ENCODE measurements at places on chromosomes 3 and 15.
A peak's percentile ranks its signal among the peaks of the same experiment; 100 is the strongest.

DNA sequence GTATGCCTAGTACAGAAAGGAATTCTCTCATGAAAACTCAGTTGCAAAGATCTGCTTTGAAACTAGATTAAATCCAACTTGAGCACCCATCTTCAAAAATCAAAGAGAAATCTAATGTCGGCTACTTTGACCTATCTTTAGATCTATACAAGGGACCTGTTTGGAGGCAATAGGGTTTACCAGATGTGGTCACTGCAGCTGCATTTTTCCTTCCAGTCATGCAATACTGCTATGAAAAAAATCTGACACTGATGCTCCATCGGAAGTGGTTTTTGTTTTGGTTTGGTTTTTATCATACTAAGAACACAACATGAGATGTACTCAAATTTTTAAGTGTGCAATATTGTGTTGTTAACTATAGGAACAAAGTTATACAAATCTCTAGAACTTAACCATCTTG lies 169.5 kb downstream of the BCHE start:
- DNase-seq, result no peak

DNA sequence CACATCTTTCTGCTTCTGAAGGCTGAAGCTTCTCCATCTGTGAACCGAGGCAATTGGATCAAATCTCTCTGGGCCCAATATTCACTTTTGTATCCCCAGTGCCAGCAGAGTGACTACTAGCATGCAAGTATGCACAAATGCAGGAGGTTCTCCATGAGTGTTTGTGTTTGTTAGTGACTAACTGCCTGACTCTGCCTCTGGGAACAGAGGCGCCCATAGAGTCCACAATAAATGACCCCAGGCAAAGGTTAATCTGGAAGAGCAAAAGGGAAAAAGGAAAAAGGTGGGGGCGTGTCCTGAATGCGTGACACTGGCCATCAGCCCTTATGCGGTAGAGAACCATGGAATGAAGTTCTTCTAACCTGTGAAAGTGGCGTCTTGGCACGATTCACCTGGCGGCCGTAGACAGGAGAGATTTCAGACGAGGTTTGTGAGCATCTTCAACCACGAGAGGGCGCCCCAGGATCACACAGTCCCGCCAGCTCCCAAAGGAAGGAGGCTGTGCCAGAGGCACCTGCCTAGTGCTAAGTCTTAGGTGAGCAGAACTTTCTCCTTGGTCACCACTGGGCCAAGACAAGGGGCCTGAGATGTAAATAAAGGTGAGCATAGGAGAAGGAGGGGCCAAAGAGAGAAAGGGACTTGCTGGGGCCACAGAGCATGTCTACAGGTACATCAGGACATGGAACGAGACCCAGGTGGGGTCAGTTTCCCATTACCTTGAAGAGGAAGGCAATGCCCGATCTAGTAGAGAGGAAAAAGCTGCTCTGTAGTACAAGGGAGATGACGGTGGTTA lies 44.2 kb downstream of the RBPMS2 start:
- DNase-seq, result peak; percentile 80

DNA sequence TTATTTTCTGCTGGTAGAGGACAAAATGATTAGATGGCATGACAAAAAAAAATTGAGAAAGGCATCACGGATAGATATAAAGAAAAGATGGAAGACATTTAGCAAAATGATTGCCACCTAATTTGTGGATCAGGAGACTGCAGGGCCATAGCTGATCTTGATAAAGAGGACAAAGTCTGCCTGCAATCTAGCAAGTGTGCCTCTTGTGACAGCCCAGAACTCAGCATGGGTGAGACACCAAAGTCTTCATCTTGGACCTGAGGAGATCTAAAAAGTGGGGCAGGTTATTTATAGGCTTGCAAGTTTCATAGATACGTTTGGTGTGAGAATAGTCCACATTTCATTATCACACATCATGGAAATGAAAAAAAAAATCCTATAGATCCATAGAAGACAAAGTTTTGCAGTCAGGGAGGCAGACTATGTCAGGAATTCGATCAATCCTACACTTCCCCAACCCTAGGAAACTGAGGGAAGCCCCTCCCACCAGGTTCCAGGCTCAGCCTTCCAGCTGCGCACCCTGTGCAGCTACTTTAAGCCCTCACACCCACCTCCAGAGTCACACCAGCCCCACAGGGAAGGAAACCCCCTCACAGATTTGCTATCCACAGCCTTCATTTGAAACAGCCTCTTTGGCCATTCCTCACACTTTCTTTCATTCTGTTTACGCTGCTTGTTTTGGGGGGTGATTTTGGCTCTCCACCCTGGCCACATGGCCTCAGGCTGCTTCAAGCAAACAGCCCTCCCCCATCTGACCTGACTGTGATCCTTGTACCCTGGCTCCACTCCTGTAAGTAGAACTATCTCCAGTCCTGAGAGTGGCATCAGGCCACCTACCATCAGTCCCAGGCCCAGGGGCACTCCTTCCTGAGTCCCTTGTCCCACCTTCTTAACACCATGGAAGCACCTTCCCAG lies 28.1 kb upstream of the KLHL6 start:
- no peak for DNase-seq

- DNase-seq, result no peak
These were observed 220.0 kb downstream of the CADPS start for GRCh38 chr3:62655056-62655690.

DNA sequence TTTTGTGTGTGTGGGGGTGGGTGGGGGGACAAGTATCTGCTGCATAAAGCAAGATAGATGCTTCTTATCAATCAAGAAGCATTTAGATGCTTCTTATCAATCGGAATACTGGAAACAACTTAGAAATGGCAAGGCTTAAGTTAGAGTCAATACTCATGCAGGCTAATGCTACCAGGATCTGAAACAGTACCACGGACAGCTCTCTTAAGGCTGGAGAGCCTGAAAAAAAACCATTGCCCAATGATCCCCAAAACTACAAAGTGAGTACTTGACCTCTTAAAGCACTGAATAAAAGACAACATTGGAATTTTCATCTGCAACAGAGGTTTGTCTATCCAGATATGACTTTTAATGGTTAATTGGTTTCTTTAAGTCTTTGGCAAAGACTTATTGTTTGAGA lies 262.3 kb downstream of the GAP43 start:
- DNase-seq, result no peak

- no peak for DNase-seq
These were observed 28.7 kb upstream of the HCN4 start for GRCh38 chr15:73397461-73397860.

GRCh38 chr3:119300991-119301391 lies 6.8 kb downstream of the ARHGAP31 start:
- DNase-seq, result no peak

GRCh38 chr15:42843699-42844098 lies 76.9 kb downstream of the TTBK2 start:
- DNase-seq, result no peak

GRCh38 chr15:31499953-31500765 lies 173.5 kb downstream of the KLF13 start:
- no peak for DNase-seq

DNA sequence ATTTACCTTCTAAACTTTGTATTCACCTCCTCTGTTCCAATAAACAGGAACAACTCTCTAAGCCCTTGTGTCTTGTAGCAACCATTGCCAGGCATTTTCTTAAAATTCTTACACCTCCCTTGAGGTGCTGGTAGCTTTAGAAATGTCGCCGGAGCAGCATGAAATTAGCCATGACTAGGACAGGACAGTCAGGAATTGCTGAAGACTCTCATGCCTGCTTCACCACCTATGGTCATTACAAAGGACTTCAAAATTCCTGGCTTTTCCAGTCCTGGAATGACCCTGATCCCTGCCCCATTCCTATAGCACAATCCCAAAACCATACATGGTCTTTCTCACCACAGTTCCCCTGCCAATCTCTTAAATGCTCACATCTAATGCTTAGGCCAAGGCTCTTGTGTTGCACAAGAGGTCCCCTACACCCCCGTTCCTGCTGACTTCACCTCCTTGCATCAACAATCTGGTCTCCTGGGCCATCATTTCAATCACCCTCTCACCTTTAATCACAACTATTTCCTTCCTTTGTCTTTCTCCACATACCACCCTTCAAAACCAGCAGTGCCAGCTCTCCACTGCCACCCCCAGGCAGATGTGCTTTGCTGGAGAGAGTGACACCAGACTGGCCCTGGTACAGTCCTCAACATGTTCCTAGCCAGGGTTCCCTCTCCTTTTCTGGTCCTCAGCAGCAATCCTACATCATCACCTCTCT lies 113.2 kb upstream of the TJP1 start:
- DNase-seq, result no peak

DNA sequence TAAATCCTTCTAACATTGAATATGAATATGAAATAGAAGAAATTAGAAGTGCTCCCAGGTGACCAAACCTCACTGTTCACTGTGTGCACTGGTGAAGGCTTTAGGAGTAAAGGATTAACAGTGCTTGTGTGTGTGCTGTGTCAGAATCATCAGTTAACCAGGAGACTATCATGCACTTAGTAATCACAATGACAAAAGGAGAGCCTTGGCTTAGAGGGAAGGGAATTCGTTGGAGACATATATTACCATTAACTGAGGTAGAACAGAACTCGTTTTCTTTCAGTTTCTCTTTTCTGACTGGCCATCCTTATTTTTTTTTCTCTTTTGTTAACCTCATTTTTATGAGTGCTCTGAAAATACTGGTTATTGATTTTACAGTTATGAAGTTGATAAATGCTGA lies 213.3 kb upstream of the GBE1 start:
- no peak for DNase-seq

- no peak for DNase-seq
These were observed 868 bp upstream of the GADL1 start for GRCh38 chr3:30895329-30895728.

GRCh38 chr15:100201376-100202280 lies 140.1 kb downstream of the ADAMTS17 start:
- DNase-seq, result no peak

- peak; percentile 68 for DNase-seq
These were observed 2.1 kb downstream of the ALCAM start for GRCh38 chr3:105368566-105369499.

- no peak for DNase-seq
These were observed 700.8 kb downstream of the SI start for GRCh38 chr3:164377466-164377865.

DNA sequence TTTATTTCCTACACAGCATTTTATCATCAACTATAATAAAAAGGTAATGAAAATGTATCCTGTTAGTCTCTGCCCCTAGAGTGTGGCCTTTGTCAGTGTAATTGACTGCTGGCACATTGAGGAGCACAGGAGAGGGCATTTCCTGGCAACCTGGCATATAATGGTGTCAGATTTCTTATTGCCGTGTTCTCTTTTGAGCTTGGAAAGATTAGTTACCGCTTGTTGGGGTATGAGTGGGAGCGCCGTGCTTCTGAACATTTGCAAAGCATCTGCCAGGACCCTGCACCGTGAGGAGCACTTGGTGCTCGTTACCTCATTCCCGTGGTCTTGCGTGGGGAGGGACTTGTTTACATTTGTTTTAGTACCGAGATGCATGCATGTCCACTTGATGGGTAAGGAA lies 124.4 kb downstream of the PTPRG start:
- DNase-seq, result no peak

DNA sequence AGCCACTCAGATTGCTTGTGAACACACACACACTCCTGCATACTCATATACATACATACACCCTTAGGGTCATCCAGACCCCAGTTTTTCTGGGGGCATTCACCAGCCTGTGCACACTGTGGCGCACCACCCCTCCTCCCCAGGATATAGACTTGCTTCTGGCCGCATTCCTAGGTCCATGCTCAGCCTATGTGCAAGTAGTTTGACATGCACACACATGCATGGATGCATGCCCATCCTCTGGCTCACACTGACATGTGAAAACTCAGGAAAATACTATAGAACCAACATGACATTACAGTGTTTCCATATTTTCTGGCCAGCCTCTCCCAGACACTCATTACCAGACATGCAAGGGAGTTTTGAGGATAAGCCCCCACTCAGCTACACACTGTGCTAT lies 79.3 kb upstream of the POLG start:
- DNase-seq, result no peak

- no peak for DNase-seq
These were observed 8.2 kb upstream of the ZNF660 start for GRCh38 chr3:44576613-44577012.

GRCh38 chr3:196620161-196620604 lies 19.3 kb upstream of the NRROS start:
- peak; percentile 67 for DNase-seq

DNA sequence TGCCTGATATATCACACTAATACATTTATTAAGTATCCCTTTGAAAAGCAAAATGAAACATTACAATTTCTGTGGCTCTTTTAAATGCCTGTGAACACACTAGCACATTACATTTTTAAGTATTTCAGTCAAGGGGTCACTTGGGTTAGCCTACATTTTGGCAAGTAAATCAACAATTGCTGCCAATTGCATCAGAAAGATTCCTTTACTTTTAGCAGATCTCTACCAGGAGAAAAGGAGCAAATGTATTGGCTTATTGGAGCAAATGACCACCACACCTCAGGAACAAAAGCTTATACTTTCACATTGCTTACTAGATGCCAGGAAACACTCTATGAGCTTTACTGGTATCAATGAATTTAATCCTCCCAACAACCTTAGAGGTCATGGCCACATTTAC lies 947.1 kb downstream of the FHIT start:
- no peak for DNase-seq

GRCh38 chr15:76391847-76392246 lies 55.3 kb downstream of the ISL2 start:
- DNase-seq, result no peak

- DNase-seq, result no peak
These were observed 481.0 kb upstream of the PROK2 start for GRCh38 chr3:72266016-72266370.

DNA sequence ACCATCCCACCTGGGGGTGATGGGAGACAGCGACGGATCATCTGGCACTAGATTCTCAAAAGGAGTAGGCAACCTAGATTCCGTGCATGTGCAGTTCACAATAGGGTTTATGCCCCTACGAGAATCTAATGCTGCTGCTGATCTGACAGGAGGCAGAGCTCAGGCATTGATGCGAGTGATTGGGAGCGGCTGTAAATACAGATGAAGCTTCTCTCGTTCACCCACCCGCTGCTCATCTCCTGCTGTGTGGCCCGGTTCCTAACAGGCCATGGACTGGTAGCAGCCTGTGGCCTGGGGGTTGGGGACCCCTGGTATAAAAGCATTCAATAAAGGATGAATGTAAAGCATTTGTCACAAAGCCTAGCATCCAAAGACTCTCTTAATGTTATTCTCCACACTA lies 126.8 kb downstream of the FRMD4B start:
- no peak for DNase-seq

DNA sequence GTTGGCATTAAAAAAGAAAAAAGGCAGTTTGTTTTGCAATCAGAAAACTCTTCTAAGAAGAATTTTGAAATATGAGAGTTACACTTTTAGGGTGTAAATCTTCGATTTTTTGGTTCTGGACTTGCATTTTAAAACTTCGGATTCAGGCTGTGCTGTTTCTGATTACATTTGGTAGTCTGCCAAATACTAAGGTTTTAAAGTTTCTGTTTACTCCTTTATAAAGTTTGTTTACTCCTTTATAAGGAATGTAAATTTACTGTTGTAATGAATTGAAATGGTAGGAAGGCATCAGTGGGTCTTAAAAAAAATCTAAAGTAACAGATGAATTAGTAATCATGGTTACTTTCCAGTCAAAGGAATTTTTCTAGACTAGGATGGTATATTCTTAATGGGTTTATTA lies 14.1 kb downstream of the FXR1 start:
- DNase-seq, result no peak

- no peak for DNase-seq
These were observed 24.4 kb upstream of the ATP2B2 start for GRCh38 chr3:10529809-10530208.

GRCh38 chr3:99645277-99646106 lies 7.1 kb downstream of the COL8A1 start:
- DNase-seq, result no peak
